ENCODE measurements at places on chromosomes 4 and X. TPM values are rescaled to one million over a fixed set of nuclear protein-coding genes. Genes with fewer than 3 reads are reported as not detected.

The UGT2B11 gene
- 0.11 TPM for total RNA-seq

The TLR2 gene
- 0.08 TPM for total RNA-seq

The MSX1 gene
- 10.1 TPM for total RNA-seq

The RCHY1 gene
- total RNA-seq: 16.0 TPM

The DMRTC1B gene
- total RNA-seq: not detected

The PRSS12 gene
- total RNA-seq: 0.25 TPM

The RBM46 gene
- not detected for total RNA-seq

The JADE1 gene
- 17.8 TPM for total RNA-seq

Data from A549 treated with RU486 at 1 μM for 4 hours (cell line).